ENCODE measurements at places on chromosomes 1 and 21.

DNA sequence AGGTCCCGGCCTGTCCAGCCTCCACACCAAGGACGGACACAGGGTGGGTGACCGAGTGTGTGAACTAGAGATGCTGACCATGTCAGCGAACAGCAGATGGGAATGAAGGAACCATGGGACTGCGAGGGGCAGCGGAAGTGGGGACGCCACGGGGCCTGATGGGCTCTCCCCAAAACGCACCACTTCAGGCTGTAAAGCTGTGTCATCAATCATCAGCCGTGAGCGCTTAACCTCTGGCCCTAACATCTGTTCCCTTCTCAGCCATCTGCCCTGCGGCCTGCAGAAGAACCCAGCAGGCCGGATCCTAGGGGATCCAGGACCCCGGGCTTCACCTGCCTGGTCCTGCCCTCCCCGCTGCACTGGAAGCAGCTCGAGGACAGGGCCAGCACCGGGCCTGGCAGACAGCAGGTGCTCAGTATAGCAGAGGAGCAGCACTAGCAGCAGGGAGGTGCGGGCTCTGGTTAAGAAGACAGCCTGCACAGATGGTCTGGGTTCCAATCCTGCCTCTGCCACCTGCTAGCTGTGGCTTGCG is 58.7 kb downstream of the DMRTB1 start:
- DNase-seq, result no peak

GRCh38 chr21:39720126-39720778 is 24.7 kb upstream of the IGSF5 start:
- DNase-seq, result peak; percentile 22

DNA sequence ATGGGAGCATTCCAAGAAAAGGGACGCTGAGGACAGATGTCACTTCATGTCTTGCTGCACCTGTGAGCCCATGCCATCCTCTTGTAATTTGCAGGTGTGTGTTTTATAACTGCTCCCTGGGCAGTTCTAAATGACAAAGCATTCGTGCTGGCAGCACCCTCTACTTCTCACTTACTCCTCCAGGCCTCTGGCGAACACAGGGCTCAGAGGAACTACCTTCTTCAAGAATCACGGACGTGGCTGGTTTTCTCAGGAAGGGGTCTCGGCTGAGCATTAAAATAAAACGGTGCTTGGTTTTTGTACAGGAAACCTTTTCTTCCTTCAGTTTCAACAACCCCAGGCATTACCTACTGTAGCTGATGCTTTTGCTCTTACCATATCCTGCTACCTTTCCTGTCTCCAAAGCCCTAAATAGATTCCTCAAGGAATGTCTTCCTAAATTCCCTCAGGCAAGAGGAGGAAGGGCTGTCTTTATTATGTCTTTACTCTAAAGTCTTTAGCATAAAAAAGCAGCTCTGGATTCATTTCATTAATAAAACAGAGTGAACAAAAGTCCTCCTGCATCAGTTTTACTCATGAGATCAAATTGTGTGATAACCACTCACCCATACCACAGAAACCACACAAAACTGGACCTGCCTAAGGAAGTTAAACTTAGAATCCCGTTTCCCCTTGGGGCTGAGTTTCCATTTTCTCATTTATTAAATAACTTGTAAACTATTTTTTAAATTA is 79.0 kb upstream of the MAP10 start:
- DNase-seq, result no peak

DNA sequence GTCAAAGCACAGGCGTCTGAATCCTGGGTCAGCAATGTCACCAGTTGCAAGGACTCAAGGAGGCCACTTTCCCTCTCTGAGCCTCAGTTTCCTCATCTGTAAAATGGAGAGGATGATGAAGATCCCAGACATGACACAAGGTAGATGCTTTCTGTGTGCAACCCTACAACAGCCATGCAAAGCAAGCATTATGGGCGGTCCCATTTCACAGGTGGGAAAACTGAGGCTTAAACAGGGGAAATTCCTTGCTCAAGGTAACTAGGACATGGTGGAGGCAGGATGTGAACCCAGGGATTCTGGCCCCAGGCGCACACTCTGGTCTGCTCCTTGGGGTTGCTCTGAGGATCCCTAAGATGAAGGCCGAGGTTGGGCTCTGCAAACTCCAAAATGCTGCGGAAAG is 311.0 kb downstream of the PTPRU start:
- DNase-seq, result no peak

GRCh38 chr1:21337010-21337437 is 46.8 kb upstream of the ECE1 start:
- no peak for DNase-seq

- no peak for DNase-seq
These were observed 57.5 kb downstream of the MAP3K7CL start for GRCh38 chr21:29187944-29188343.

DNA sequence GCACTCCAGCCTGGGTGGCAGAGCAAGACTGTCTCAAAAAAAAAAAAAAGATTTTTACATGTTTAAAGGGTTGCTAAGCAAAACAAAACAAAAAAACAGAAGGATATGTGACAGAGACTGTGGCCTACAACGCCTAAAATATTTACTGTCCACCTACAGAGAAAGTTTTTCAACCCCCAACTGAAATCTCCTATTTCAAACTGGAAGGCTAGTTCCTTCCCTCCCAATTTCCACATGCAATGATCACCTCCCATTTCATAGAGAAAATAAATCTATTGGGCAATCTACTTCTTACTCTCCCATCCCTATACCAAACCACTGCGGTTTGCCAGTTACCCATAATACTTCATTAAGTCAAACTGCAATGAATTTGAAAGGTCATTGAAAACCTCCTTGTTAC is 74.2 kb downstream of the ST3GAL3 start:
- DNase-seq, result no peak

- no peak for DNase-seq
These were observed 85.3 kb downstream of the NPHP4 start for GRCh38 chr1:5906966-5907365.

GRCh38 chr1:212158912-212159796 is 123.6 kb downstream of the DTL start:
- no peak for DNase-seq

DNA sequence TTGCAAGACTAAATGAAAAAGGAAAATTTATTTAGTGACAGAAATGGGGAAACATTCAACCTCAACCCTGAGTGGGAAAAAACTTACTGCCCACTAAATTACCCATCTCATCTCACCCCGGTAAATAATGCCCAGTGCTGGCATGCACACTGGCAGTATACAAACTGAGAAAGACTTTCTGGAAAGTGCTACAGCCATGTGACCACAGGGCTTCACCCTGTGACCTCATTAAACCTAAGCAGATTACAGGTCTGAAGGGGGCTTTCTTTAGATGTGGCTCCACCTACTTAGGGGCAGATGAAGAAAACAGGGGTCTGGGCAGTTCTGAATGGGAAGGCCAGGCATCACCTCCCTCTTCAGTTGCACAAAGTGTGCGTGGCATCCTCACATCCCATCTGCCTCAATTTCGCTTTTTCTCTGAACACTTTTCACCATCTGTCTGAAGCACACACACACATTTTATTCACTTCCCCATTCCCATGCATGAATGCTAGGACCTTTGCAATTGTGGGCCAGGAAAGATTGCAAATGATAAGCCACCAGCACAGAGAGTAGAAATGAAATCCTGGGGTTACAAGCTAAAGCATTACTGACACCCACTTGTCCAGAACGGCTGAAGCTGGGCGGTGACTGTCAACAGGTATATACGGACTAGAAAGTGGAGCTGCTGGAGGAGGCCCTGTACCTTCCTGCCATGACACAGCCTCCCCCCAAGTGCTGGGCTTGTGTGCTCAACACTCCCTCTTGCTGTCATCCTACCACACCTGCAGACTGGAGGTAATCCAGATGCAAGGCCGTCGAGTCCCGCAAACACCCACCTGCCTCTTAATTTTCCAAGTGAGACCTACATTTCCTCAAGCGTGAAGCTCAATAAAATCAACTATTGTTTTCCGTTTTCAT is 2.7 kb downstream of the NADK start:
- no peak for DNase-seq

DNA sequence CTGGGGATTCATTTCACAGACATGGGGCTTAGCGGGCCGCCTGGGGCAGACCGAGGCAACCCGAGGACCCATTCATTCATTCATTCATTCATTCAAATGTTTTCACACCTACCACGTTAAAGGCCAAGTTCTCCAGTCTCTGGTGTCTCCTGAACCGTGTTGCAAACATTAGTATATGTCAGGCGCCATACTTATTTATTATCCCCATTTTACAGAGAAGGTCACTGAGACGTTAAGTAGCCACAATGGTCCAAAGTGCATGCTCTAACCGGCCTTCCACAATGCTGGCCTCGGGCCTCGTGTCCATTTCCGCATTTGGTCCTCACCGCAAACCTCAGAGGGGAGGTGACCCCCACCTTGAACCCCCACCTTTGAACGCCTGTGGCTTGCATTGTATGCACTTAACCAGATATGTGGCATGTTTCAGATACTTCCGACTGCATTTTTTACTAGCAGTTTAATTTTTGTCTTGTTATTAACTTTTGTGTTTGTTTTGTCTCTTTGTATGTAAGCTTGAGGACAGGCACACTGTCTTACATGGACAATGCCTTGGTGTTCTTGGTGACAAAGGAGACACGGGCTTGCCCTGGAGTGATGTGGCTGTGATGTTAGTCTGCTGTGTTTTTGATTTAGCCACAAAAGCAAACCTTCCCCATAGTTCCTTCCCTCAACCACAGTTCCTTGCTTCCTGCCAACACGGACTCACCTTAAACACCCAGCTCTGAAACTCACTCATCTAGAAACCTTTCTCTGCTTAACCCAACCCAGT is 1.2 kb upstream of the IFFO2 start:
- peak; percentile 11 for DNase-seq

DNA sequence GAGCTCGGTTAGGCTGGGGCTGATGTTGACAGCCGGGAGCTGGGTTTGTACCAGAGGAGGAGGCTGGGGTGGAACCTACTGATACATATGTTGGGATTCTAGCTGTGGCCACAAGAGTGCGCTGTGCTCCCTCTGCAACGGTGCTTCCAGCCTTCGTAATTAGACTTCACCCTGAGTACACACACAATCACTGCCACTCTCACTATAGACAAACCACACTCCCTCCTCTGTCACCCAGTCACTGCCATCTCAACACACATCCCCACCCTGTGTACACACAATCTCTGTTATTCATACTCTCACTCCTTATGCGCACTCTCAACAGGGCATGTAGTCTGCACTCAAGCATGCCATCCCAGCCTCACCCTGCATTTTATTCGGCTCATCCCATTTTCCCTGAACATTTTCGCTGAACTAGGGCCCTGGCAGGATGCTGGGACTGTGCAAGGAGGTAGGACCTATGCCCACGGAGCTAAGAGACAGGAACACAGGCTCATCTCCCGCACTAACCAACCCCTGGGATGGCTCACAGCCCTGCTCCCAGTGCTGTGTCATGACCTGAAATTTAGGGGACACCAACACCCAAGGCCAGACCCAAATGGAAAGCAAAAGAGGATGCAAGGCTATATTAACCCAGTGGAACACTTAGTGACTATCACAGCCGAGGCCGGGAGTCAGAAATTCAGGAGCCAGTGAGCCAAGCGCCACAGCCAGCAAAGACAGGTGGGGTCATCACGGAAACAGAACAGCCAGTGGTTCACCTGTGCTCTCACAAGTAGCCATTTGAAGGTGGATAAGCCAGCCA is 5.7 kb downstream of the GJB3 start:
- DNase-seq, result peak; percentile 86

- no peak for DNase-seq
These were observed 5.5 kb downstream of the GLIS1 start for GRCh38 chr1:53733447-53733931.

GRCh38 chr1:43436371-43436770 is 17.4 kb downstream of the HYI start:
- no peak for DNase-seq

DNA sequence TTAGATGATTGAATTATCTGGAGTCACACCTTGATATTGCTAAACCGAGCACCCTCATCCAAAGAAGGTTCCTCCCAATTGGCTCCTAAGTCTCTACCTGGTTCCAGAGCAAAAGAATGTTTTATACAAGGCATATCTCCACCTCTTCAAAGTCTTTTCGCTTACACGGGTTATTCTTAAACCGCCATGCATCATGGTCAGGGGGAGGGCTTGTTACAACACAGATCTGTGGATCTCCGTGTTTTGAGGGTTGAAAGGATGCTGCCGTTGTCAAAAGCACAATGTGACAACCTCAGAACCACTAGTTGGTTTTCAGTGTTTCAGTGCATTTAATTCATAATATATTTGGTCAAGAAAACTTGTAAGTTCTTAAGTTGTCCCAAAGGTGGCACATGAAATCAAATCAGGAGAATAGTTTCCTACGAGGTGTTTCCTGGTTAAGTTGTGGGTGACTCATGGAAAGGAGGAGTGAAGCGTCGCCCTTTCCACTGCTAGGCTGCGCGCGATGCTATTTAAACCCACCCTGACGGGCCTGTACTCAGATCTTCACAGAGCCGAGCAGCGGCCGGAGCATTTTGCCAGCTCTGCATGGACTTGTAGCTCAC is 1531.6 kb upstream of the TPTE start:
- DNase-seq, result no peak

DNA sequence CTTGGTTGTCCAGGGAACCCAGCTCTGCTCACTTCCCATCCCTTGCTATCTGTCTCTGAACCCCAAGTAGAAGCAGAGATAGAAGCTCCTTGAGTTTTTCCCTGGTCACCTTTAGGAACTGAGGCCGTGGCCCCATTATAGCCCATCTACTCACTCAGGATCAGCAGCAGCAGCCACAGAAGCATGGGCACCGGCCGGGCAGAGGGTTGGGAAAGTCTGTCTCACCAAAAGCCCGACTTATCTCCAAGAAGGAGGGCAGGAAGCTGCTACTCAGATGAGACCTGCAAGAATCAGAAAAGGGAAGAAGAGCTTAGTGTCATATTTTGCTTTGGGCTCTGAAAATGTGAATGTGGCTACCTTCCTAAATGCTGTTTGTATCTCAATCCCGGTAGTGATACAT is 264 bp downstream of the FCRL3 start:
- no peak for DNase-seq

DNA sequence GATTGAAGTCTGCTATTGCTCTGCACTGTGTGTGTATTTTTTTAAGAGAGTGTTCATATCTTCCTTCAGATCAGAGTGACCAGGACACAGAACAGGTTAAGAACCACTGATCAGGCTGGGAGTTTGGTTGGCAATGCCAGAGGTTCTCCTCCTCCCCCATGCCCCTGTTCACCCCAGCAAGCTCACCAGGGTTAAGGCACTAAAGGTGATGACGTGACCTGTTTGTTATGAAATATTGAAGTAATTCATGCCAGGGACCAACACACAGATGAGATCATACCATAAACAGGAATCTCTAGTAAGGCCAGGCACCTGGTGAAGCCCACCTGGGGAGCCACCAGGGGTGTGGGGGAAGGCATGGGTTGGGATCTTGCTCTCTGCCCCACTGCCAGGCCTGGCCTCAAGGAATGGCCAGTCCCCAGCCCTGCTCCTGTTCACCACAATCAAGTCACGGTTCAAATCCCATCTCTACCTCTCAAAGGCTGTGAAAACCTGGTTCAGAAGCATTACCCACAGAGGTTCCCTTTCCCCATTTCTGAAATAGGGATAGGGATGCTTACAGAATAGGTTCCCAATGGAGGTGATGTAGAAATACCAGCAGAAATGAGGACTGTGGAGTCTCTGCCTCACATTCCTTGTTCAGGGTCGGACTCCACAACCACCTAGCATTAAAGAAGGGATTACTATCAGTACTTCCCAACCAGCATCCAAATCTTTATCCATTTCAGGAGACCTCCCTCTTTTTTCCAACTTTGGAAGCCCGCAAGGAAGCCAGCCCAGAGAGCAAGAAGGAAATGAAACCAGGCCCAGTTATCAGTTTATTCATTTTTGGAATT is 2.4 kb downstream of the ID3 start:
- peak; percentile 93 for DNase-seq

- no peak for DNase-seq
These were observed 400.5 kb downstream of the MATN1 start for GRCh38 chr1:30322859-30323257.

All from DMS53 (cell line).